IMR-90 (cell line): ENCODE measurements at places on chromosomes 1 and 21. TPM values are rescaled to one million over a fixed set of nuclear protein-coding genes. Genes with fewer than 3 reads are reported as not detected.
A peak's percentile ranks its signal among the peaks of the same experiment; 100 is the strongest.

DNA sequence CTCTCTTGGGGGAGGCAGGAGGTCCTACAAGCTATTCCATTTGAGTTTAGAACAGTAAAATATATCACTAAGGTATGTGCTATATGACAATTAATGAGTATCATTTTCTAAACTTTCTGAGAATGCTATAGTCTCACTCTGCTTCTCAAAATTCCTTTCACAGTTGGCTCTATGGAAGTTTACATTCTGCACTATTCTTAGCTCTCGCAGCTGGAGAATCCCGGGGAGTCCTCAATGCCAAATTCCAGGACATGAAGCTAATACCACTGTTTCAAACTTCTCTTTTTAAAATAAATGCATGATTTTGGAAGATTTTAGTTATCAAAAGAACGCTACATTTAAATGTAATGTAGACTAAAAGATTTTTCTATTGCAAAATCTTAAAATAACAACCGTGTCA lies 22.4 kb upstream of the PALMD start:
- peak; percentile 40 for DNase-seq

DNA sequence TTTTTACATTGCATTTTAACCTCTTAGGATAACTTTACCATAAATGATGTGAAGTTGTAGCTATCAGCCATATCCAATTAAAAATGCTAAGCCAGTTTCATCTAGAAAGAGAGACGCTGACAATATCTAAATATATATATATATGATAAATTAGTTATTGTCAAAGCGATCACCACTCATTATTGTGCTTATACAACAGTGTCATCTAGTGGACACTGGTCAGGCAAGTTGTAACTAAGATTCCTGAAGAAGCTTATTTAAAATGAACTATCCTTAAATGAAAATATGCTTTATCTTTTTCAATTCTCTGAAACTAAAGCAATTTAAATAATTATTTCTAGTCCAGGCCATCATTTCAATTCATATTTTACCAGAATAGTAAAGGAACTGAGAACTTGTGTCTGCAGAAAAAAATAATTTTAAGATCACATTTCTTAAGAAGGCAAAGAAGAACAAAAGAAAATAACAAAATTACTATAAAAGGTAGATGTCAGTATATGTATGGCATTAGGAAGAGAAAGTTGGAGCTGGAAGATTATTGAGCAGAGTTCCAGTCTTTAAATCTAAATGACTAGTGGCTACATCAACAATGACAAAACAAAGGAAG lies 193.3 kb upstream of the SNX7 start:
- DNase-seq, result peak; percentile 81

GRCh38 chr1:18907021-18907916 lies 4.9 kb upstream of the ALDH4A1 start:
- peak; percentile 64 for DNase-seq

GRCh38 chr1:67604778-67605177 lies 80.2 kb upstream of the GADD45A start:
- no peak for DNase-seq

DNA sequence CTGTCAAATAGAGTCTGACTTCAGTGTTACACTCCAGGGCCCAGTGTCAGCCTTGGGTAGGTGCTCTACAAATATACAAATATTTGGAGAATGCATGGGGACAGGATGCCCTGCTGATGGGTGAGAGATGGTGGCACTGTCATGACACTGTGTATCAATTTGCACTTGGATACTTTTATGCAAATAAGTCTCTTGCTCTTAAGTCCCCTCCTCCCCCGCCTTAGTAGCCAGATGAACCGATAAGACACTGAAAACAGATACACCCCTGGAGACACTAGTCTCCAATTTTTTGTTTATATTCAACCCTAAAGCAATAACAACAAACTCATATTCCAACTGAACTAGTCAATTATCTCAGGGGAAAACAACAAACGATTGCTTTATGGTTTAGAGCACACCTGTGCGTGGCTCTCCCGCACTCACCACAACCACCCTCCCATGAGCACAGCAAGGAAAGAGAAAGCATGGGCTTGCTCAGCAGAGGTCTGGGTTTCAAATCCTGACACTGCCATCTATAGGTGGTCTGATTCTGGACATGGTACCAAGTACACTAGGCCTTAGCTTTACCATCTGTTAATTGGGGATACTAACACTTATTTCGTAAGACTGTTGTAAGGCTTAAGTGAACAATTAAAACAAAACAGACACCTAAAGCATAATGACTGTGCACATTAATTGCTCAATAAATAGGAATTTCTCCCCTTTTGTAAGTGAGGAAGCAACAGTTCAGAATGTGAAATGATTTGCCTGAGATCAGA lies 50.3 kb downstream of the HIVEP3 start:
- DNase-seq, result no peak

Gene CFHR4
- total RNA-seq, result not detected in 2 replicates

Gene SLC9C2
- not detected in 2 replicates for total RNA-seq

Gene THEM5
- not detected in 2 replicates for total RNA-seq
